Left colon (tissue), 2 donors: ENCODE measurements at places on chromosomes 2 and 18. TPM values are rescaled to one million over a fixed set of nuclear protein-coding genes. Genes with fewer than 3 reads are reported as not detected.

Gene PPIG
- 46.9 TPM for total RNA-seq

Gene HAAO
- total RNA-seq: 19.2 TPM

Gene PROKR1
- 0.09 TPM for total RNA-seq

Gene LRRC30
- not detected for total RNA-seq

Gene CBLN2
- 0.40 TPM for total RNA-seq

Gene GBX2
- total RNA-seq: not detected
